ENCODE measurements at places on chromosomes 12 and 14.

- DNase-seq, result peak; percentile 37
Observed at GRCh38 chr12:63844391-63845341, at the start of gene SRGAP1. Gene SRGAP1 (plus strand): TSS chr12:63844700. CDS start chr12:63844817, 117 bp downstream.

GRCh38 chr14:51533160-51533559 lies 118.5 kb upstream of the FRMD6 start:
- no peak for DNase-seq

GRCh38 chr12:56258068-56258819 lies at the start of gene ANKRD52:
Gene ANKRD52 (minus strand): TSS chr12:56258384. CDS start chr12:56258269, 115 bp downstream.
- peak; percentile 74 for DNase-seq

GRCh38 chr12:13196130-13196921 lies at the start of gene EMP1:
Gene EMP1 (plus strand): TSS chr12:13196726. CDS start chr12:13211511, 14,785 bp downstream.
- DNase-seq, result no peak

DNA sequence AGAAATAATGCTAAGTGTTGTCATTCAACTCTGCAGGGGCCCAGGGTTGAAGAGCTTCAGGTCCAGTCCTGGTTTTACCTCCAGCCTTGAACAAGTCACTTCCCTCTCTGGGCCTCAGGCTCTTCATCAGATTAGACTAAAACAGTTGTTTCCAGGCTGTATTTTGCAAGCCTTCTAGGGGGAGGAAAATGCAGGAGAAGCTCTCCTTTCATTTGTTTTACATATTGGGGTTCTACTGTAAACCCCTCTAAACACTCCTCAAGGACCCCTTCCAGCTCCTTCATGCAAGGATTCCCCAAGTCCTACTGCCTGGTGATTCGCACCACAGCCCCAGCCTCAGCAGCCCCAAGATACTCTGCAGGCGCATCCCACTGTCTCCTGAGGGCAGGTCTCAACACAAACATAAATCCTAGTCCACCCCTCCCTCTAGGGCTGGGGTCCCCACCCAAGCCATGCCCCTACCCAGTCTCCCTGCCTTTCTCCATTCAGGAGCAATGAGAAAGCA lies 2.7 kb downstream of the SDR9C7 start:
- no peak for DNase-seq

DNA sequence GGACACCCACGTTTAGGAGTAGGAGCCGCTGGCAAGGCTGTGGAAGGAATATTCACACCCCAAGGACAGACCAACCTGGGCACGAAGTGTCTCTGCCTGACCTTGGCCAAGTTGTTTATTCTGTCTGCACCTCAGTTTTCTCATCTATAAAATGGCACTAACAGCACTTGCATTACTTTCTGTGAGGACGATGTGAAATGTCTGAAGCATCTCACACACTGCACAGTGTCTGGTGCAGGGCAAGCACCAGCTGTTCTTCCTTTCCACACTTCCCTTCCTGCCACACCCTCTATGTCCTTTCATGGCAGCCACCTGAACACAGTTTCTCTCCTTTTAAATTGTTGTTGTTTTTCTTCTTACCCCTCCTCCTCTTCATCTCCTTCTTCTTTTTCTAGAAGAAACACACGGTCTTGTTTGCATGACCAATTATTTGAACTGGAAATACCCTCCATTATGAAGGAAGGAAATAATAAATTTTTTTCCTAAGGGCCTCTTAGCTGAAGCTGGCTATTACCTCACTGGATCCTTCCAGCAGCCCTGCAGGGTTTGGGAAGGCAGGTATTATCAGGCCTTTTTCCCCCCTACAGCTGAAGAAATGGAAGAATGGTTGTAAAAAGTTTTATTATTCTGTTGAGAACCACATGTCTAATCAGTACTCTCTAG lies 42.9 kb upstream of the ATP23 start:
- peak; percentile 13 for DNase-seq

DNA sequence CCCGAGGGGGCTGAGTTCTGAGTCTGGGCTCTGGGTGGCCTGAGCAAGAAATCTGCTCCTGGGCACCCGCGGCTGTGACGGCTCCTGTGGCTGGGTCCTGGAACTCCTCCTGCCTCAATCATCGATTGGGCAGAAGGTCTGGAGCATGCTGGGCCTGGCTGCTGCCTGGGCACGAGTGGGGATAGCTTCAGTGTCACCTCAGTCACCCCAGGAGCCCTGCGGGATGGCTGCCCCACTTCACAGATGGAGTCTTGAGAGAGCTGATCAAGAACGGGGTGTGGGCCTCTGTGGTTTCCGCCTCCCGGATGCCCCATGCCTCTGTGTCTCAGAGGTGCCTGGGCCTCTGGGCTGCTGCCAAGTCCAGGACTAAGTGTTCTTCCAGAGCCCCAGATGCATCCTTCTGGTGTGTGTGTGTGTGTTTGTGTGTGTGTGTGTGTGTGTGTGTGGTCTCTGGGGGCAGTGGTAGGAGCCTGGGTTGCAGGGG lies 185.6 kb upstream of the C14orf180 start:
- DNase-seq, result peak; percentile 32

GRCh38 chr12:103571286-103571685 lies 15.8 kb upstream of the STAB2 start:
- DNase-seq, result no peak

DNA sequence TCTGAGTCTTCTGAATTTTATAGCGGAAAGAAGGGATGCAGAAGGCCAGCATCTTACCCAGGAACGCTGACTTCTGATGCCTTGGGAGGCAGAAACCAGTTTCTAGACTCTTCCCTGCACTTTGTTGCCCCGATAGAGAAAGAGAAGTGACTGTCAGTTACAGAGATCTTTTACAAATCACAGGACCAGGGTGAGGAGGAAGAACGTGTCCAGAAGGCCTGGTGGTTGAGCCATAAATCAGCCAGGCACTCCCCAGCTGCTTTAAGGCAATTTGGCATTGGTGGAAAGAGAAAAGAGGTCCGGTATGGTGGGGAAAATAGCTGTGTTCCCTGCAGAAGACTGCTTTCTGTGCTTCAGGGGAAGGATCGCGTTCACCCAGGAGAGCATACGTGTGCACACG lies 88.7 kb upstream of the KCNA1 start:
- DNase-seq, result no peak

DNA sequence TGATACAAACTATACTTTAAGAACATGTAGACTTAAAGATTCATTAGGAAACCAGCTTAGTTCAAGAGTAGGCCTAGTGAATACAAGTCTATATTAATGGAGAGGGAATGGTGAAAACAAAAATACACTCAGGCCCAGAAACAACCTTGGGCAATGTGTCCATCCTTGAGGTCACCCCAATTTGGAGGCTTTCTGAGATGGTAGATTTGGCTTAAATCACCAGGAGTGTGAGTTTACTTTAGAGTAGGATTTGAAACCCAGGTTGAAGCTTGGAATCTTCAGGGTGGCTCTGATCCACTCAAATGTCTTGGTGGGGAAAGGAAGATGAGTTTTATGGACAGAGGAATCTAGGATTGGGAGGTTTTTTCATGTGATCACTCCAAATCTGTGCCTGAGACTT lies 10.5 kb downstream of the LDHB start:
- DNase-seq, result no peak

DNA sequence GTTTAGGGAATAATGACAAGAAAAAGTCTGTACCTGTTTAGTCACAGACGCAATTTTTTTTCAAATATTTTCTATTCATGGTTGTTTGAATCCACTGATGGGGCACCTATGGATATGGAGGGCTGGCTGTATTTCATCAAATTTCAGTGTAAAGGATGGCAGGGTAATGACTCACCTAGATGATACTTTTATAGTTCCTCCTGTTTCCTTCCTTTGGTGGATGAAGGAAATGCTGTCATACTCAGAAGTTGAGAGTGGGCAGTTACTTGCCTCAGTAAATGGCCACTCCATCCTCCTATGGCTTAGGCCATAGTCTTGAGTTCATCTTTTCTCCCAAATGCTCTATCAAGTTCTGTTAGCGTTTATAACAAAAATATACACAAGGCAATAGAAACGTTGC lies 18.9 kb upstream of the C12orf71 start:
- DNase-seq, result no peak

DNA sequence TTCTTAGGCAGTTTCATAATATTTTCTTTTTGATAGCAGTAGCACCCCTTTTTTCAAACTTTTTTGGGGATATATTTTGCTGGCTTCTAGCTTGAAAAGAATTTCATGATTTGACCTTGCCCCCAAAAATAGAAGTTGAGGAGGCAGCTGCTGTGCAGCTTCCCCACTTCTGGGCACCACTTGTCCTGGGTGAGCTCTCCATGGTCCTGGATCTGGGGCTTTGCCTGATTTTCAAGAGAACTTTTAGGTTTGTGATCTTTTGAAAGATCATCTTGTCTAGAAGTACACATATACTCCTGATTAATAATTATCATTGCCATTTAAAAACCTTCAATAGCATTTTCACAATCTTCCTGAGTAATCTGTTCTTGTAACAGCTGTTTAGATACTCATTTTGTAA lies 271.6 kb downstream of the NPAS3 start:
- no peak for DNase-seq

Data from NCI-H2171 (cell line).